ENCODE measurements at places on chromosomes 16 and 17.

DNA sequence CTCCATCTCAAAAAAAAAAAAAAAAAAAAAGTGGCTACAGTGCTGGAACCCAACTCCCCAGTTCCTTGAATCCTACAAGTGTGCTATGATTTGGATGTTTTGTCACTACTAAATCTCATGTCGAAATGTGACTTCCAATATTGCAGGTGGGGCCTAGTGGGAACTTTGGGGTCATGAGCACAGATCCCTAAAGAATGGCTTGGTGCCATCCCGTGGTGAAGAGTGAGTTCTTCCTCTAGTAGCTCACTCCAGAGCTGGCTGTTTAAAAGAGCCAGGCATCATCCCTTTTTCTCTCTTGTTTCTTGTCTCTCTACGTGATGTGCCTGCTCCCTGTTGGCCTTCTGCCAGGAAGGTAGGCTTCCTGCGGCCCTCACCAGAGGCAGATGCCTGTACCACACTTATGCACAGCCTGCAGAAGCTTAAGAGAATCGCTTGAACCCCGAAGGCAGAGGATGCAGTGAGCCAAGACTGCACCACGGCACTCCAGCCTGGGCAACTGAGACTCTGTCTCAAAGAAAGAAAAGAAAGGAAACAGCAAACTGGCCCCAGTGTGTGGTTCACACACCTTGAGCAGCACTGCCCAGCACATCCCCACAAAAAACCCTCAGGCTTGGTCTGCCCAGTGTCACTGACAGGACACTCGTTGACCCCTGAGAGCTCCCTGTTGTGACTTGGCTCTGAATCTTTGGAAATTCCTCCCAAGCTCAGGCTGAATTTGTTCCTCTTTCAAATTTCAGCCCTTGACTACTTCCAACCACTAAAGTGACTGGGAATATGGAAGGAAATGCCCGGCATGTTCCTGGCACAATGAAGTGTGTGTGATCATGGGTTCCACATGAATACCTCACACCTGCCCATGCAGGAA, 3.1 kb downstream of the MT1E start:
- DNase-seq: no peak

- no peak for DNase-seq
Measured at GRCh38 chr16:53428681-53429080, 5.6 kb upstream of the RBL2 start.

DNA sequence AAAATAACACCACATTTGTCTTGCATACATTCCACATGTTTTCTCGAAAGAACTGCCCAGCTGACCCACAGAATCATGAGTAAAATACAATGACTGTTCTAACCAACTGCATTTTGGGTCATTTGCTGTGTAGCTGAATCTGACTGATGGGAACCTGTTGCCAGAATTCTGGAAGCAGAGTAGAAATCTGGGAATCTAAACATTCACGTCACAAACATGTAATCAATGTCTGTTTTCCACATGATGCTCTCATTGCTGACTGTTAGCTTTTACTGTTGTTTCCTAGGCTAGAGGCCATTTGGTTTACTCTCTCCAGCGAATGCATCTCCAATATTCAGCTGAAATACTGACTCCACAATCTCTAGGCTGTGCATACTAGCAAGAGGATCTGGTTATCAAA, 710.1 kb downstream of the KCNJ2 start:
- no peak for DNase-seq

DNA sequence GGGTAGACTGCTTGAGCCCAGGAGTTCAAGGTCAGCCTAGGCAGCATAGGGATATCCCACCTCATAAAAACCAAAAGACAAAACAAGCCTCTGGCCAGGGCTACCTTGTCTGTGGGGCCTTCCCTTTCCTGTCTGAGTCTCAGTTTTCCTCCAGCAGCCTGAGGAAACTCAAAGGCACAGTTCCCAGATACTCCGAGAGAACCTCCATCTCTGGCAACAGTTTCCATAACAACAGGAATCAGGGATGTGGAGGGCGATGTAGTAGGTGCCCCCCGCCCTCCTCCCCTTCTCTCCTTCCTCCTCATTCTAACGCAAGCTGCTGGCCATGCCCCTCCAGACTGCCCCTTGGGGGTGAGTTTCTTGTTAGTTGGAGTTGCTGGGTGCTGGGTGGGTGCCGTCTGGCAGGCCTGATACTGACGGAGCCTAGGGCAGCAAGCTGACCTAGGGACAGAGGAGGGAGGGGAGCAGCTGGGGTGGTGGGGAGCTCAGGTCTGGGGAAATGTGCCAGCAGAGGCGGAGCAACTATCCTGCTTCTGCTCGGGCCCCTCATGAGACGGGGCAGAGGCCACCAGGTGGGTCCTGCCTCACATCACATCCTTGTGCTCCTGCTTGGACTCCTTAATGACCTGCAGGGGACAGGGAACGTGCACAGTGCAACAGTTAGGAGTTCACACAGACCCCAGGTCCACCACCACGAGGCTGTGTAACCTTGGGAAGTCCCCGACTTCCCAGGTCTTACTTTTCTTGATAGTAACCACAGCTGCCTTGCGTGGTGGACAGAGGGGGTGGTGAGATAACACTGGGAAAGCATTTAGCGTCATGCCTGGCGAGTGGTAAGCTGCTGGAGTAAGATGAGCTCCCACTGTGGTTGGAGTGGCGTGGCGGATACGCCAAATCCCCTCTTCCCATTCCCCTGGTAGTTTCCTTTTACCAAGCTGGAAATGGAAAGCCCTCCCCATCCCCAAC, 7.8 kb upstream of the EFTUD2 start:
- DNase-seq: no peak

All from activated CD4-positive, alpha-beta T cell treated with anti-CD3 and anti-CD28 coated beads, Interleukin-2, Interleukin-6, amounts not matched to agents 100 ng/mL and 50 ng/mL, durations not matched to agents 16 hours and 8 hours (primary cell).